Fibroblast of the aortic adventitia (primary cell): ENCODE measurements at places on chromosomes 6 and 20.

DNA sequence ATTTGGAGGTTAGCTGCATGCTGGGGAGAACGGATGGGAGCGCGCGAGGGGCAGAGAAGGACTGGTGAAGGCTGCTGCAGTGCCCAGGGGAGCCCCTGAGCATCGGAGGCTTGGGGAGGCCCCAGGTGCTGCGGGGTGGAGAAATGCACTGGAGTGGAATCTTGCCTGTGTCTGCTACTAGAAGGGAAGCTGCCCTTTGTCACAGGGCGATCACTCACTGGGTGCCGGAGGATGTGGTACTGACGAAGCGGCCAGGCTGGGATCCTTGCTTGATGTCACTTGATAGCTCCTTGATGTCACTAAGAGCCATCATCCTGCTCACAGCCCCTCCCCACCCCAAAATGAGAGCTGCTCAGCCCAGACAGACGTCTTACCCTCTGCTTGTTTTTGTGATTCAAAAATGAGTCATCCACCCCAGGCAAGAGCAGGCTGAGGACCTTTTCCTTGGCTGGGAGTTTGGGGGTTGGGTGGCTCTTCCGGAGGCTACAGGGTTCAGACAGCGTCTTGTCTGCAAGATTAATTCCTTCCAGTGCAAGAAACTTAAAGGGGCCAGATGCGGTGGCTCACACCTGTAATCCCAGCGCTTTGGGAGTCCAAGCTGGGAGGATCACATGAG lies 62.6 kb upstream of the PMEPA1 start:
- peak; percentile 35 for DNase-seq

DNA sequence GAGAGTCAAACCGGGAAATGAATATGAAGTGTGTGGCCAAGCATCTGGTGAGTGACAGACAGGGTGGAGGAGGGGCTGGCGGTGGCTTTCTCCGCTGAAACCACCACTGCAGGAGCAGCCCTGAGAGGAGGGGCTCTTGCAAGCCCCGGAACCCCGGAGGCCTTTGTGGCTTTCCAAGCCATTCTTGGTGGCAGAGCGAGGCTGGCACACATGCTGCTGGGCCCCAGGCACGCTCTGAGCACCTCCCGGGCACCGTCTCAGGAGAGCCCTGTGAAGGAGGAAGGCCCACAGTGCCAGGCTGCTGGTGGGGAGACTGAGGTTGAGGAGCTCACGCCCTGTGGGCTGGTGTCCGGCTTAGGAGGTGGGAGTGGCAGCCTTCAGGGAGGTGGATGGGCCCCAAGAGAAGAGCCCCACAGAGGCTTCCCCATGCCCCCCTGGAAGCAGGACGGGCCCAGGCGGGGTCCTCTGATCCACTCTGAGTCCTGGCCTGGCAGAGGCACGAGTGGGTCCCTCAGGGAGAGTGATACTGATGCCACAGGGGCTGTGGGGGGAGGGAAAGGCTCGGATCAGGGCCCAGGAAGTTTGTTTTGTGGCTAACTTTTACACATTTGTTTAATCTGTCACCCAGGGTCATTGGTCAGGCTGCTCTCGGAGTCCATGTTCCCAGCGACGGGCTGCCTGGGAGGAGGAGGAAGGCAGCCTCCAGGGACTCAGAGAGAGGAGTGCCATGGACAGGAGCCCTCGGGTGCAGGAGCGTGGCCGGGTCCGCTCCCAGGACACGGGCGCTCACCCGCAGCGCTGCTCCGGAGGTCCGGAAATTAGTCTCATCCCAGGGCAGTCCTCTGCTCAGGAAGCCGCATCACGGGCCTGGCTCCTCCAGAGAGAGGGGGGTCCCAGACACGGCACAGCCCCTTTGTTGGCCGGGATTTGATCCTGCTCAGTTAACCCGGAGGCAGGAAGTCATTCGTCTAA lies 170.7 kb downstream of the ERMARD start:
- no peak for DNase-seq

GRCh38 chr6:27777126-27777525 lies 135.1 kb downstream of the OR2B2 start:
- DNase-seq: no peak

- peak; percentile 39 for DNase-seq
Observed at GRCh38 chr6:72624557-72625160, 2.8 kb downstream of the KCNQ5 start.

DNA sequence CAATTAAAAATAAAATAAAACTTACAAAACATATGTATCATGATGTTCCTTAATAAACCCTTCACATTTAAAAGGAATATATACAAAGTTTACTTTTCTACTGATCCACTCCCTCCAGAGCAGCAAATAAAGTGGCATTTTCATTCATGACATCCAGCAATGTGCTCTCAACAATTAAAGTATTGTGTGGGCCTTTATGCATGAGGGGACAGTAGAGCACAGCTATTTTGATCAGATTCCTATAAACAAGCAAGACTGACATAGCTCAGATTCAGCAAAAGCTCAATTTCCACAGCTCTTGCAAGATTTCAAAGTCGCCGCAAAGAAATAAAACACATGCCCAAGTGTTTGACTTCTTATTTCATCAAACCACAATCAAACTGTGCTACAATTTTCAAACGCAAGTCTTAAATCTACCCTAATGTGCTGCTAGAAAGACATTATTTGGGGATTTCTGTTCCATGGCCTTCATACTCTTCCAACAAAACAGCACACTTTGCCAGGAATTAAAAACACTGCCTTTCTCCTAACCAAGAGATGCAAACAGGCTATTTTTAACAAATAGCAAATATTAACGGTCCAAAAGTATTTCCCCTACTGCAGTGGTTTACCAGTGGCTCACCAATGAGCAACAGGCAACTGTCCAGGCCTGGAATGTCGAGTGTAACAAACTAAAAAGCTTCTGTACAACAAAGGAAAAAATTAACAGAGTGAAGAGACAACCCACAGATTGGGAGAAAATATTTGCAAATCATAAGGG lies 52.3 kb downstream of the MBOAT1 start:
- no peak for DNase-seq

- DNase-seq: no peak
Observed at GRCh38 chr6:130529569-130530149, 163.8 kb downstream of the TMEM200A start.

DNA sequence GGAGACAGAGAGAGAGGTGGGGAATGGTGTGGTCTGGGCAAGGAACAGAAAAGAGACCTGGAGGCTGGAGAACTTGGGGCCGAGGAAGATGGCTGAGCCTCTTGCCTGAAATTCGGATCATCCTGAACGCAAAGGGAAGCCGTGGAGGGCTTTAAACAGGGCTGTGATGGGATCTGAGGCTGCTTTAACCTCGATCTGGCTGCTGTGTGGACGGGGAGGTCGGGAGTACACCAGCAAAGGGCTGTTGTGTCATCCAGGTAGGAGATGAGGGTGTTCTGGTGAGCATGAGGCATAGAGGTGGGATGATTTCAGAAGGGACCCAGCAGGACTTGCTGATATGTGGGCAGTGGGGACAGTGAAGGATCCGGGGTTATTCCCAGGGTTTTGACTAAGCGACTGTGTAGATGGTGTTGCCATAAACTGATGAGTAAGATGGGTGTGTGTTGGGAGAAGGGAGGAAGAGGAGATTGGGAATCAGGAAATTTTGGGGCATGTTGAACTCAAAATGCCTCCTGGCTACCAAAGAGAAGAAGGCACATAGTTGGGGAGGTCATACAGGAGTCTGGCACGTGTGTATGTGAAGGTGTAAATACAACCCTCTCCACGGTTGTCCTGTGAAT lies 158.5 kb downstream of the NFATC2 start:
- no peak for DNase-seq

DNA sequence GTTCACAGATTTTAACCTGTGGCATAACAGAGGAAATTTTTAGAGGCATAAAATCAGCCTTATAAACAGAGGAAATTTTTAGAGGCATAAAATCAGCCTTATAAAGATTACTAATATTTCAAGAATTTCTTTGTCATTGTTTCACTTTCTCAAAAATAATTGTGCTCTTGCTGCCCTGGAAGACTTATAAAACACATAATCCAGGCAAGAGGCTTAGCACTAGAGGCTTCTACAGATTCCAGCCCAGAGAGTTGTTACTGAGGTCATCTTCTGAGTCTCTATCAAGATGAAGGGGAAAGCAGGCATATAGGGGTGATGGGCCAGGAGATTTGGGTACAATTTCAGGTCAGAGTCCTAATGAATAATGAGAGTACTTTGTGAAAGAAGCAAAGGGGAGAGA lies 85.7 kb downstream of the RFPL4B start:
- DNase-seq: no peak
